ENCODE measurements at places on chromosomes 7 and 10. TPM values are rescaled to one million over a fixed set of nuclear protein-coding genes. Genes with fewer than 3 reads are reported as not detected.
A peak's percentile ranks its signal among the peaks of the same experiment; 100 is the strongest.

The SPAM1 gene
- total RNA-seq = not detected

- no peak for DNase-seq
Measured at GRCh38 chr7:47473499-47474210, 108.3 kb downstream of the TNS3 start.

- no peak for DNase-seq
Measured at GRCh38 chr7:158572000-158572828, 15.4 kb downstream of the PTPRN2 start.

GRCh38 chr7:115032715-115033703 is 111.1 kb downstream of the MDFIC start:
- DNase-seq = no peak

The PLXDC2 gene
- total RNA-seq = 93.4 TPM

The TMEM26 gene
- total RNA-seq = not detected

DNA sequence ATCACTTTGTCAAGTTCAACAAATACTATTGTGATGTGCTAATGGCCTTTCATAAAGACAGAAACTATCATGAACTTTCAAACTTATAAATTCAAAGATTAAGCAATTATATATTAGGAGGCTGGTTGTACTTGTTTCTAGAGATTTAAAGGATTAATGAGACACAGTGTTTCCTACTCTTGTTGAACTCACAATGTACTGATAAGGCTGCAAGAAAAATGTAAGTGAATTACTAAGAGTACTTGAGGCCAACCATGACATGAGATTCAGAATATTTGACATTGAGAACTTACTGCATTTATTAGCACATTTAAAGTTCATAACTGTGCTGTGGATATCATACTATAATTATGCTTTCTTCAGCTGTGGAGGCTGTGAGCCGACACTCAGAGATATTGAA is 1210.5 kb upstream of the SORCS1 start:
- DNase-seq = no peak

DNA sequence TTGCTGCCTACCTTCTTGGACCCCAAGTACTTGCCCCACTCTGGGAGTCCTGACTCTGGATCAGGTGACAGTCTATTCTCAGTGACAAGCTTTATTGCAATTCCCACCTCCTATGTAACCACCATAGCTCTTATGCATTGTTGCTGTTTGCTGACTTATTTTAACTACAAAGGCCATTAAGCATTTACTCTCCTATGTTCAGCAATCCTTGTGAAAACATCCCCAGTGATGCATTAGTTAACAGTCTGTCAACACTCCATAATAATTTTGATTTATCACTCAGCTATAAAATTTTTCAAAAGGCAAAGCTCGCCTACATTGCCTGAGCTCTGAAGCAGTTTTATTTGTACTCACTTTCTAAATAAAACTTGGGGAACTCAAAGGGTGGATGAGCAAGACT is 871.8 kb upstream of the SORCS1 start:
- DNase-seq = no peak

DNA sequence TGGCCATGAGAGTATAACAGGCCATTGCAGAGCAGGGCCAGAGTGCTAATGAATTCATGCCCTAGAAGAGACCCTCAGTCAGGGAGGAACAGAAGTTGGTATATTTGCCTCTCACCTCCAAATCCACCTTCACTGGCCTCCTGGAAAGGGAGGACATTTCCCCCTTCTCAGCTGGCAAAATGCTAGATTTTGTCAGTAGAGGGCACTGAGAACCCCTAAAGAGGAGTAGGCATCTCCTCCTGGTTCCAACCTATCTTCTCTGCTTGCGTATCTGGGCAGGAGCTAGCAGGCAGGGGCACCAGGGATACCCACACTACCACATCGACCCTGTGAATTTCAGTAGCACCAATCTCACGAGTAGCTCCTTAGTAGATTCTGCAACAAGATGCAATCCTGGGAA is 79.8 kb upstream of the GHITM start:
- no peak for DNase-seq

DNA sequence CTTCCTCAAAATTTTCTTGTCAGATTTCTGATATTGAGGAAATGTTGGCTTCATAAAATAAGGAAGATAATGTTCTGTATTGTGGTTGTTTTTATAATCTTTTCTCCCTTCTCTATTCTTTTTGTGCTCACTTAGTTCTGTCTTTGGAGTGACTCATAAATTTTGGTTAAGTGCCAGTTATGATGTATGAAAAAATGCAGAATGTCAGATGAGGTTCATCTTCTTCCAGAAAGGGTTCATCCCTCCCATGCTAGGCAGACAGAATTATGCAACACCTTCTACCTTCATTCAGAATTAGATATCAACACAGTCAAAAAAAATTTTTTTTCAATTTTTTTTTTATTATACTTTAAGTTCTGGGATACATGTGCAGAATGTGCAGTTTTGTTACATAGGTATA is 36.6 kb upstream of the CYP2C19 start:
- no peak for DNase-seq

- DNase-seq = no peak
Measured at GRCh38 chr10:20128811-20129210, 312.6 kb downstream of the PLXDC2 start.

DNA sequence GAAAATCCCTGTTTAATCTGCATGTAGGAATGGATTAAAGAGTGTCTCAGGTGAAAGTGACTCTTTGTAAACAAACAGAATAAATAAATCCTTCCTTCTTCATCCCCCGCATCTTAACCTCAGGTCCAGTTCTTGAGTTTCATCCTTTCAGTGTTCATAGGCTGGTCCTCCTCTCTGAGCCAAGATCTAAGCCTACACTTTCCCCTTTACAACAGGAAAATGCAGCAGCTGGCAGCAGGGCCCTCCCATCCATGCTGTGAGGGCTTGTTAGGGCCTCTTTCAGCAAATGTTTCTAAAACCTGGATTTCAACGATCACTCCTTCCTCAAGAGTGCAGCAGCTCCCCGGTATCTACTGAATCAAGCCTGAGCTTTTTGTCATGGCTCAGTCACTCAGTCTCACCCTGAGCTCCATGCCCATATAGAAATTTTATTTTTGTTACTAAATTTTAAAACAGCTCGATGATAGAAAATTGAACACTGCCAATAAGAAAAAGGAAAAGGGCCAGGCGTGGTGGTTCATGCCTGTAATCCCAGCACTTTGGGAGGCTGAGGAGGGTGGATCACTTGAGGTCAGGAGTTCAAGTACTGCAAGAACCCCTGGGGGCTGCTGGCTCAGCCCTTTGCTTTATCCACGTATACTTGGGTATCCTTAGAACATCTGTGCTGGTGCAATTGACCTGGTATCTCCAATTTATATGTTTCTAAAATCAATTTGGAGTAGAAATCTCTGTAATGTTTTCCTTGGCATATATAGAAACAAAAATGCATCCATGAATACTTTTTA is 15.6 kb downstream of the BLNK start:
- no peak for DNase-seq

GRCh38 chr7:143384148-143384547 is 3.0 kb downstream of the ZYX start:
- DNase-seq = no peak

DNA sequence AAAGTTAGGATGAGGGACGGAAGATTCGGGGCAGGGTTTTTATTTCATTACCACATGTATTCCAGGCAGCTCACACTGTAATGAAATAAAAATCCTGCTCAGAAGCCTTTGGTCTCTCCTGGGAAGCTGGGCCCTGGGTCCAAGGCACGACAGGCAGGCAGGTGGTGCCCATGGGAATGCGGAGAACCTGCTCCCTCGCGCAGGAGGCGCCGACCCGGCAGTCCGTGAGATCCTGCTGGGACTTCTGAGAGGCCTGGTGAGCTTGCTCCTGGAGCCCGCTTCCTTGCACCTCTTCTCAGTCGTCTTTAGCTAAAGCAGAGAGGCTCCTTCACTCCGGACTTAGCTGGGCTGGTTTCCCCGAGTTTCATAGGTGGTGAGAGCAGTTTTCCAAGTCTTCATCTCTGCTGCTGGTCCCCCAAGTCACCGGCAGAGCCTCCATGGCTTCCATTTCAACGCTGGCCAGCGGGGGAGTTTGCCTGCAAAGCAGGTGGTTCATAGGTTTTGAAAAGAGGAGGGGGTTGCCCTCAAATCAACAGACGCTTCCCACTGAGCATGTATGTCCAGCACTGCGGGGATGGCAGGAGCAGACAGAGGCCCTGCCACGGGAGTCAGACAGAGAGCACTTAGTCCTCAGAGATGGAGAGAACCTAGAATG is 24.5 kb downstream of the IL15RA start:
- peak; percentile 51 for DNase-seq

DNA sequence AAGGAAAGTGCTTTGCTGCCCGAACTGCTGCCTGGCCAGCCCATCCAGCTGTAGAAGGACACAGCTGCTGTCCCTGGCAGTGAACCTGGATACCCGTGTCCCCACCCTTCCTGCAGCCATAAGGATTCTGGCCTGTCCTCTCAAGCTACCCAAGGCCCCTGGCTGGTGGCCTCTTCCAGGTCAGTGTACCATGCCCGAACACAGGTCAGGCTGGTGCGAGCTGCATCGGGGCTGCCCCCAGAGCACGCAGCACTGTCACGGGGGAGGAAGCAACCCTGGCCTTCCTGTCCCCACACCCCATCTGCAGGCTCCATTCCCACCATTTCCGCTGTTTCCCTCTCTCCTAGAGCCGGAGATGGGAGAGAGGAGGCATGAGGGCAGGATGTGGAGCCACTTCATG is 30.5 kb upstream of the PWWP2B start:
- peak; percentile 69 for DNase-seq

GRCh38 chr10:90862908-90863514 is 5.2 kb upstream of the HTR7 start:
- DNase-seq = no peak

DNA sequence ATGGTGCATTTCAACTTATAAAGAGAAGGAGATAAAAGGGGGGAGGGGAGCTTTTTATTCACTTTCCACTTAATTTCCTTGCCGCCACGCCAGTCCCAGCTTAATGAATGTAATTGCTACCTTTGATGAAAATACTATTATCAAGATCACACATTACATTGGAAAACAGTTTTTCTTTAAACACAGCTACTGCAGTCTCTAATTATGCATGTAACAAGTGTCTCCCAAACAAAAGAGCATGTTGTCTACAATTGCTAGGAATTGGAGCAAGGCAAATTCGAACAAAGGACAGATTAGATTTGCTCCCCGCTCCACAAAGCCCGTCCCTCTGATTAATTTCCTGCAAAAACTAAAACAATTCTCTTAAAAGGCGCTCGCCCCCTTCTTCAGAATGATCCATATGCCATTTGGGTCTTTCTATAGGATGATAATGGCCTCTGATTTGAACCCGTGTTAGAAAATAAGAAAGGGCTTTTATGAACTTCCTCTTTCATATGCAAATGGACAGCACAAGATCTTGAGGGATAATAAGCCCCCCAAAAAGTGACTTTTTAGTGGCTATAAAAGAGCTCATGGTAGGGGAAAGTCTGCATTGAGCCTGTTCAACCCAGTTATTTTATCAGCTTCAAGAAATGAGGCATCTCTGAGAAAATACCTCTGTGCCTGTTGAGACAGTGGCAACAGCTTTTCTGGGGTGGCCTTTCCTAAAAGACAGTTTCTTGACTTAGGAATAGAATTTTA is 60.6 kb downstream of the ACADSB start:
- no peak for DNase-seq

DNA sequence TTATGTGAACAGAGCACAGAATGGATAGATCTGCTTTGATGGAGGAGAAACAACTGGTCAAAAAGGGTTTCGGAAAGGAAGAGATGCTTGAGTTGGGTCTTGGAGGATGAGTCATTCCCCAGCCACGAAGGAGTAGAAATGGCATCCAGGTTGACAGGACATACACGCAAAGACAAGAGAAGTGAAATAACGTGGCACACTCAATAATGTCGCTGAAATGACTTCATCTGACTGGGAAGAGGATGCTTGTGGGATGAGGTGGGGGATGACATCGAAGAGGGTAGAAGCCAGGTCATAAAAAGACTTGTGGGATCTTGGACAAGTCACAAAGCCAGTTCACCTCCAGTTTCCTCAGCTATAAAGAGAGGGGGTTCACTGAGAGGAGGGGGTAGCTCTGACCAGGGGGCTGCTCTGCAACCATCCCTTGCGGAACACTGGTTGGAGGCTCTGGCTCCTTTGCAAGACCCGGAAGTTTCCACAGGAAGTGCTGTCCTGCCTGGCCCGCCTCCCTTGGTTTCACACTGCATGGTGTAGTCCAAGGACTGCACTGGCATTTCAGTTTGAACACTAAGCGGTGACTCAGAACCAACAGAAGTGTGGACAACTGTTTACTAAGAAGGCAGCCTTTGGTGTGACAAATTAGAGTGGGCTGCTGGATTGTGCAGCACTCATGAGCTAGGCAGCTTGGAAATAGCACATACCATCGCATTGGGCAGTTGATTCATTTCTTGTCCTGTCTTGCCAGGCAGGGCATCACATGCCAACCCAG is 189.9 kb upstream of the ADO start:
- no peak for DNase-seq

The ANKRD2 gene
- not detected for total RNA-seq

GRCh38 chr7:105674200-105674920 is 93.1 kb upstream of the EFCAB10 start:
- DNase-seq = no peak

The MAGI2 gene
- total RNA-seq = 0.98 TPM

The SLC12A9 gene
- total RNA-seq = 33.8 TPM

The ZNF775 gene
- total RNA-seq = 2.4 TPM

The SHH gene
- 0.68 TPM for total RNA-seq

The TCF7L2 gene
- total RNA-seq = 23.3 TPM

The HMX3 gene
- not detected for total RNA-seq

- DNase-seq = no peak
Measured at GRCh38 chr7:121442845-121443244, 46.7 kb upstream of the FAM3C start.

- peak; percentile 26 for DNase-seq
Measured at GRCh38 chr7:155526225-155526624, 20.1 kb downstream of the CNPY1 start.

The C1QL3 gene
- total RNA-seq = 0.18 TPM

GRCh38 chr10:103685880-103686669 is 169.3 kb downstream of the SH3PXD2A start:
- DNase-seq = peak; percentile 93

GRCh38 chr7:157870644-157871290 is 534.0 kb downstream of the DNAJB6 start:
- DNase-seq = no peak

DNA sequence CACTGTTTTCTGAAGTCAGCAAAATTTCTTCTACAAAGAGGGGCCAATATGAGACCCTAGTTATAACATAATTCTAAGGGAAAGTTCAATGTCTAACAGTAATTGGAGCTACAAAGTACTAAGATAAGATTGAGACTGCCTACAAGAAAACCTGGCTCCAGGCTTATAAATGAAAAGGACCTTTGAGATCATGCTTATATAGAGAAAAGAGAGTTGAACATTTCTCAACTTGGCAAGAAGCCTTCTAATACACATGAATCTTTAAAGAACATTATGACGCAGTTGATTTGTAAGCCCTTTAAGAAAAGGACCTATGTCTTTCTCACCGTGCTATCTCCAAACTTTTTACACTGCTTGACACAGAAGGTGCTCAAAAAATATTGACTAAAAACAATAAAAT is 87.9 kb downstream of the TPK1 start:
- DNase-seq = no peak

DNA sequence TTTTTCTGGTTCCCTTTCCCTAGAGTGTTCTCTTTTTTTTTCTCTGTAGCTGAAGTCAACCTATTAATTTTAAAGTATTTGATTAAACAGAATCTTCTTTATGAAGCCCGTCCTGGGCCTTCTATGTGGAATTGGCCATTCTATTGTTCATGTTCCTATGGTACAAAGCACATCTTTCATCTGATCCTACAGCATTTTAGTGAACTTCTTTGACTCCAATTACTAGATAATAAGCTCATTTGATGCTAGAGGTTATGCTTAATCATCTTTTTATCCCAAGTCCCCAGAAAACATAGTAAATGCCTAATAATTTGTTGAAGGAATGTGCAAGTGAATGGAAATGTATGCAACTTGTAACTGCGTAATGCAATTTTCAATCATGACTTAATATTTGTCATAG is 472.0 kb upstream of the KLF6 start:
- no peak for DNase-seq

Data from suprapubic skin (tissue), 4 donors.